ENCODE measurements at places on chromosomes 11 and 22.

DNA sequence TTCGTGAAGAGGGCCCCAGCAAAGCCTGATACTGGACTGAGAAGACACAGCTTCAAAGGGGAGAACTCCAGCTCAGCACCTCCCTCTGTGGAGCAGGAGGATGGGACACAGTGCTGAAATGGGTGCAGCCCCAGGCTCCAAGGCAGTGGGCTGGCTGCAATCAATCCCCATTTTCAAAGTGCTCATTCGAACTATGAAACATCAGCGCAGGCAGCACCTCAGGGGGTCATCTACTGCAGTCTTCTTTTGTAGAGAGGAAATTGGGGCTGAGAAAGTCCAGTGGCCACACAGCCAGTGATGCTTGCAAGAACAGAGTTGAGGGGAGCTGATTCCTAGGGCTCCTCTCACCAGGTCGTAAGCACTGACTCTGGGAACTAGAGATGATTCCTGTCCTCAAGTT lies 25.1 kb downstream of the OPCML start:
- no peak for DNase-seq

DNA sequence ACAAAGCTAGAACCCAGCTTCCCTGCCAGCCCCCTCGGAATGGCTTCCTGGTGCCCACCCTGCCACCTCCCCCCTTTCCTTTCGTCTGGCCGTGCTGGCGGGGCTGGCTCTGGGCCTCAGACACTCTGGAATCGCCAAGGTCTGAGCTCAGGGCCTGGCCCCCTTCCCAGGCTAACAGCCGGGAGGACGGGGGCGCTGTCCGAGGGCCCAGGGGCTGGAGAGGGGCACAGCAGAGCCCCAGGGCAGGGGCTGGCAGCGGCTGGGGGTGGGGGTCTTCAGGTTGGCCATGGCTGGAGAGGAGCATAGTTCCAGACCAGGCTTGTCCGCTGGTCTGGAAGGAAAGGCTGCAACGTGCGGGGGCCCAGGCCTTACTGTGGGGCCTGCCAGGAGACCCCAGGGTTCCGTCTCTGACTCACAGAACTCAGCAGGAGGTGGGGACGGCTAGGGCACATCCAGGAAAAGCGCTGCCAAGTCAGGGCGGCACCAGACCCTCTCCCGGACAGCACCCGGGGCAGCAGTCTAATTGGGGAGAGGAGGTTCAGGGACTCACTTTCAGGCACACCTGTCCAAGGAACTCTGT lies 861 bp upstream of the LTBP3 start:
- DNase-seq: no peak

GRCh38 chr22:49307481-49307830 lies 520.2 kb downstream of the BRD1 start:
- DNase-seq: no peak

DNA sequence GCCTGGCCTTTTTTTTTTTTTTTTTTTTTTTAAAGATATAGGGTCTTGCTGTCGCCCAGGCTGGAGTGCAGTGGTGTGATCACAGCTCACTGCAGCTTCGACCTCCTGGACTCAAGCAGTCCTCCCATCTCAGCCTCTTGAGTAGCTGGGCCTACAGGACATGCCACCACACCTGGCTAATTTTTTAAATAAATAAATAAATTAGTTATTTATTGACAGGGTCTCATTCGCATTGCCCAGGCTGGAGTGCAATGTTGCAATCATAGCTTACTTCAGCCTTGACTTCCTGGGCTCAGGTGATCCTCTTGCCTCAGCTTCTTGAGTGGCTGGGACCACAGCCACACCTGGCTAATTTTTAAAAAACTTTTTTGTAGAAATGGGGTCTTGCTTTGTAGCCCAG lies 10.5 kb downstream of the AP2A2 start:
- DNase-seq: no peak

- no peak for DNase-seq
Observed at GRCh38 chr11:2834503-2835273, 50.9 kb downstream of the CDKN1C start.

GRCh38 chr11:279966-280705 lies 1.9 kb downstream of the NLRP6 start:
- peak; percentile 56 for DNase-seq

DNA sequence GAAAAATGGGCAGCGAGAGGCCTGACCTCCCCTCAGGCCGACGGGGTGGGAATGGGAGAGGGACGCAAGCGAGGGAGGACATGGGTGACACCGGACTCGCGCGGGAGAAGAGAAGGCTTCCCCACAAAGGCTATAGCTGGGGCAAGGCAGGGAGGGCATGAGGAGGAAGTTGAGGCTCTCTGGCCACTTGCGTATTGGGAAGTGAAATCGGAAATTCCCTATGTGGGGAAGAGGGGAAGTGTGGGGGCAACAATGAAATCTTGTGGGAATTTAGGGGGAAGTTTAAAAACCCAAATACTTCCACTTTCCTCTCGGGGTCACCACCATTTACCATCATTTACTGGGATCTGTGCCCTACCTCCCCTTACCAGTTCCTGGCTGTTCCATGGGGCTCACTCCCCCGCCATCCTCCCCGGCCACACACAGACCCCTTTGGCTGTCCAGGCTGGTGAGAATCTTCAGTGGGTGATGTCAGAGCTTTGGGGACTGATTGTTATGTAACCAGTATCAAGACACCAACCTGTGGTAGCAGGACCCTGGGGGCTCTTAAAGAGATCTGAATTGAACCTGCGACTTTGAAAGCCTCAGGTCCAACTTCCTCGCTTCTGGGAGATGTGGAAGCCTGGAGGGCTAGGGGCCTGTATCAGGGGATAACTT lies 951 bp upstream of the EHD1 start:
- DNase-seq: no peak

DNA sequence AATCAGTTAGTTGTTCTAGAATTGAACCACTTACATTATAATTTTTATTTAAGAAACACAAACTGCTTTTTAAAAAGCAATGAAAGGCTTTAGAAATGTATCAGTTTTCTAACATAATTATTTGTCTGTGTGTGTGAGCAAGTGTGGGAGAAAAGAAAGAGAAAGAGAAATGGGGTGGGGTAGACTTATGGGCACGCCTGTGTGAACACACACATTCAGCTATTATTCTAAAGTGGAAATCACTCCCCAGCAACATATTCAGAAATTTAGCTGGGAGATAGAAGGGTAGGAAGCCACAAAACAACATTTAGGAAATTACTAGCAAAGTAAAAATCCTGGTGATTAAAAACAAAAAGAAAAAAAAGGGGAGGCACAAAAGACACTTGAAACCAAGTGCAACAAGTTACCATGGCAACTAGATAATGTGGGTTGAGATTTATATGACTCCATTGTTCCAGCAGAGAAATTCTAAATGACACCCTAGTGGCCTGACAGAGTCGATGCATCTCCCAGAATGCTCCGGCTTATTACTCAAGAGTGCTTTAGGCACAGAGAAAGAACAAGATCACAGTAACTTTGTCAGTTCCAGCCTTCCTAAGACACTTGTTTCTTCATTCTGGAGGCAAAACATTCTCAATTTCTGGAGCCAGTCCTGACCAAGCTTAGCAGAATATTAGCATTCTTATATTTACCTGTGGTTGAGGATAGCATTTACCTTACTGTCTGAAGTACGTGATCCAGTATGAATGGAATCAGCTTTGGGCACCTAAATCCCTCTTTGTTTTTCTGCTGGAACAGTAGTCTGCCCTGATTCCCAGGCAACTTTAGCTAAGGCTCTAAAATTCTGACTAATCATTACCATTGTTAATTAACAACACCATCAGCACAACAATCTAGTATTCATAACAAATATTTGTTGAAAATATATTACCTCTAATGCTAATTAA lies 444.4 kb downstream of the DLG2 start:
- no peak for DNase-seq

GRCh38 chr22:47022475-47022874 lies 260.0 kb downstream of the TBC1D22A start:
- DNase-seq: peak; percentile 30

- no peak for DNase-seq
Observed at GRCh38 chr11:112400476-112401014, 139.9 kb upstream of the PLET1 start.

DNA sequence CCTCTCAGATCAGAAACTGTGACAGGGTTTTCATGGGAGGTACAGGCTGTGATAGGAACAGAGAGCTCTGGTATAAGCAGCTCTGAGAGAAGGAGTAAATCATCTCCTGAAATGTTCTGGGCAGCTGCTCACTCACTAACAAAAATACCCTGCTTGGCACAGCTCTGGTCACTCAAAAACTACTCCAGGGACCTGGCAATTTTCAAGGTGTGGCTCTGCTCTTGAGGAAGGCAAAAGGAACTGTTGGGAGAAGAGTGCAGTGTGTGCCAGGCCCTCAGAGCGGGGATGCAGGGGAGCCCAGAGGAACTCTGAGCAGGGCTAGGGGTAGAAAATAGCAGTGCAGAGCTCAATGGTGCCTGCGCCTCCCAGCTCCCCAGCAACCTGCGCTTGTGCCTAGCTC lies 180.5 kb upstream of the ZBED5 start:
- no peak for DNase-seq

DNA sequence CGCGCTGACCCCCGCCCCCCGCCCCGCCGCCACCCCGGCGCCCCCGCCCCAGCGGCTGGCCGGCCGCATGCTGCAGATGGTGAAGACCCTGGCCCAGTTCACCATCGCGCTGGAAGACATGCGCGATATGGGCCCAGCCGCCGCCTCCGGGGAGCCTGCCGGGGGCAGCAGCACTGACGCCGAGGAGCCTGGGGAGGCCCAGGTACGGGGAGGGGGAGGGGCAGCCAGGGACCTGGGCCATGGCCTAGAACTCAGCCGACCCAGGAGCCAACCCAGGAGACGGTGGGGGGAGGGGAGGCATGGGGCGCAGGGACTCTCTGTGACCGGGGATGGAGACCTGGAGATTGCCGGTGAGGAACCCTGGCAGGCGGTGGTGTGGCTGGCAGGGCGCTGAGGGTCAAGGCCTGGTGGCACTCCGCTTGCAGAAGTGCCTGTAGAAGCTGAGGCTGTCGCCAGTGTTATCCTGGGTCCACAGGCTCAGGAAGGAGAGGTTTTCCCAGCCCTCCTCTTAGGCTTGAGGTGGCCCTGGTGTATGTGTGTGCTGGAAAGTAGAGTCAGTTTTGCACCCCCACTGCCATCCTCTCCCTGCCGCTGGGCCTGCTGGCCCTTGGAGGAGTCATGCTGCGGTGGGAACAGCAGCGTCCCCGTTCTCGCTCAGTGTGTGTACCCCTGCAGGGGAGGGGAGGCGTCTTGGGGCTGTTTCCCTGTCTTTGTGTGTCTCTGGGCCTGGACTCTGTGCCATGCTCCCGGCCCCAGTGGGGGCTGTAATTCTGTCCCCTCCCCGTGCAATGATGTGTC lies 32.9 kb upstream of the RELT start:
- no peak for DNase-seq

GRCh38 chr11:96341211-96342013 lies 1.6 kb downstream of the MAML2 start:
- DNase-seq: peak; percentile 69

GRCh38 chr22:50271519-50271970 lies 1.4 kb upstream of the MAPK11 start:
- DNase-seq: peak; percentile 26

- DNase-seq: no peak
Observed at GRCh38 chr11:92511522-92512203, 287.0 kb downstream of the FAT3 start.

DNA sequence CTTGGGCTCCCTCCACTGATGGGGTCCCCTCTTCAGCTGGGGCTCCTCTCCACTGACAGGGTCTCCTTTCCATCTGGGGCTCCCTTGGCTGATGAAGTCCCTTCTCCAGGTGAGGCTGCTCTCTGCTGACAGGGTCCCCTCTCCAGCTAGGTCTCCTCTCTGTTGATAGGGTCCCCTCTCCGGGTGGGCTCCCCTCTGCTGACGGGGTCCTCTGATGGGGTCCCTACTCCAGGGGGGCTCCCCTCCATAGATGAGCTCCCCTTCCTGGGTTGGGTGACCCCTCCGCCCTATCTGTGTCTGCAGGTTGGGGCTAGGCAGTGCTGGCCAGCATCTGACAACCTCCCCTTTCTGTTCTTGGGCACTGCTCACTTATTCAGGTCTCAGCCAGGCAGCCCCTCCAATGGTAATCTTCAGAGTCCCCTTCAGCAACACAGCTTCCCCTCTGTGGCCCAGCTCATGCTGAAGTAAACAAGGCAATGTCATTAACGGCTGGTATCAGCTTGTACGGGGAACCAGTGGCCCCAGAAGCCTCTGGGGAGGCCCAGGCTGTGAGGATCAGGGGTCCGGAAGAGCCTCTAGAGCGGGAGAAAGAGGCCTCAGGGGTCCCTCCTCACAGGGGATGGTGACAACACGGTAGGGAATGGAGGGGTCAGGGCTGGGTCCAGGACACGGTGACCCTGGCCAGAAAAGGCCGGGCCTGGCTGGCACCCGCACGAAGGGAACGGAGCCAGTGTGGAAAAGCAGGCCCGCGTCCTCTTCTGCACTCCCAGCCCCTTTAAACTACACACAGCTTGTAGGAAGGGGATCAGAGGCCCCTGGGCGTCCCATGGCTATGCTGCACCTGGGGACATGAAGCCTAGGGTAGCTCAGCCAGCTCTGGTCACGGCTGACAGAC lies 9.6 kb upstream of the CD81 start:
- DNase-seq: no peak

- no peak for DNase-seq
Observed at GRCh38 chr11:16028419-16028818, 327.9 kb downstream of the SOX6 start.

GRCh38 chr11:16356057-16356760 lies at the start of gene SOX6:
Gene SOX6, minus strand, starts transcription at chr11:16356546. Its CDS starts 15,298 bp downstream, at chr11:16341248.
- DNase-seq: no peak

GRCh38 chr11:102177974-102178631 lies 67.9 kb downstream of the YAP1 start:
- DNase-seq: no peak

DNA sequence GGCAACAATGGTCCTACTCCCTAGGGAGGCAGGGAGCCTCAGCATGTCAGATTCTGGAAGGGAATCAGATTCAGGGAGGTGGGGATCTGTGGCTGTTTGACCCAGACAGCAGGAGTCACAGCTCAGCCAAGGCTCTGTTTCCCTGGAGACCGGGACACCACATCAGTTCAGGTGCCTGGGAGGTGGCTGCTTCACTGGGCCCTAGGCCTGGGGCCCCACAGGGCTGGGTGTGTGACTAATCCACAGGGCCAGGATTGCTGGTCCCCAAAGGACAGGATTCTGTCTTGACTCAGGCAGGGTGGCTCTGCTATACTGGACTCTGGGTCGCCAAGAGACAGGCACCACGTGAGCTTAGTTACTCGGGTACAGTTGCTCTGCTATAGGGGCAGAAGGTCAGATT lies 3.5 kb upstream of the OR5AN1 start:
- no peak for DNase-seq

DNA sequence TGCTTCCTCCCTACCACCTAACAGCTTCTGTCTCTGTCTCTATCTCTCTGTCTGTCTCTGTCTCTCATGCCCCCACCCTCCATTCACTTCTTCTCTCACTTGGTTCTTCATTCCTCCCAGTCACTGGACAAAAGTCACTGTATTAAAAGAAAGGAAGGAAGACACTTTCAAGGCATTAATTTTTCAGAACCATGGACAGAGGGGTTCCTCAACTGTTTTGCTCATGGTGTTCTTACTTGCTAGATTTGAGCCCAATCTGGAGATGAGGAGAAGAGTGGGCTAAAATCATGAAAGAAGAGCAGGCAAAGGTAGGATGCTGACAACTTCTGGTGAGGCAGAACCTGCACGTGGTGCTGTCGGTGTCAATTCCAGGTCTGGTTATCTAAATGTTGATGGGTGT lies 116.7 kb upstream of the LARGE1 start:
- no peak for DNase-seq

- DNase-seq: no peak
Observed at GRCh38 chr11:30344085-30344484, 21.2 kb downstream of the ARL14EP start.

GRCh38 chr22:25697181-25697664 lies 44.8 kb upstream of the MYO18B start:
- no peak for DNase-seq
